ENCODE measurements at places on chromosomes 11 and 22.
A peak's percentile ranks its signal among the peaks of the same experiment; 100 is the strongest.

GRCh38 chr11:134349109-134349801 is 17.5 kb downstream of the GLB1L2 start:
- no peak for DNase-seq

DNA sequence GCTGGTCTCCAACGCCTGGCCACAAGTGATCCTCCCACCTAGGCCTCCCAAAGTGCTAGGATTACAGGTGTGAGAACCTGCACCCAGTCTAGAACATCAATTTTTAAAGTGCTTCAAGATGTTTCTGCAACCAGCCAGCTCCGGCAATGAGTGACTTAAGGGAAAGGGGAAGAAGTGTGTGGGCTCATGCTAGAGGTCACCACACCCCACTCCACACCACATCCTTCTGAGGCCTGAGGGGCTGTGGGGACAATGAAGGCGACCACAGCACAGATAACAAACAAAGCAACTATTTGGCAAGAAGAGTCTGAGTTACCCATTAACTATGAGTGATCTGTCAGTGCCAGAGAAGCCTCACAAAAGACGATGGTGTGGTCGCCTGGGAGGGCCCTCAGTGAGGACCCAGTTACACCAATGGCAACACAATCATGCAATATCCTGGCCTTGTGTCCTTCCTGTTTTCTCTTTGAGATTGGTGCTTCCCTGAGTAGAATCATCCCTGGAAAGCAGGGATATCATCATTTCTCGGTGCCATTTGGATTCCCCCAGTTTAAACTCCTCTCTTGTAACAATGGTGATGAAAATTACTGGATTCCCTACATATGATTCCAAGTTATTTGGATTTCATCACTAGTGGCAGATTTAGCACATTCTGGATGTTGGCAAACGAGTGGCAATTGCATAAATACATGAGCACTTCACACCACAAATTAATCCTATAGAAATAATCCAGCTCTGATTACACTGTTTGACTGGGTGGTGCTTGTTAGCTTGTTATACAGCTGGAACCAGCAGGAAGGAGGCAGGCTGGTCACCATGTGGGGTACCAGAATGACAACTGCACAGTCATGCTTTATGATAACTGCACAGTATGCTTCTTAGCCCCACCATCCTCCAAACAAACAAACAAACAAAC is 18.4 kb downstream of the ABTB2 start:
- no peak for DNase-seq

DNA sequence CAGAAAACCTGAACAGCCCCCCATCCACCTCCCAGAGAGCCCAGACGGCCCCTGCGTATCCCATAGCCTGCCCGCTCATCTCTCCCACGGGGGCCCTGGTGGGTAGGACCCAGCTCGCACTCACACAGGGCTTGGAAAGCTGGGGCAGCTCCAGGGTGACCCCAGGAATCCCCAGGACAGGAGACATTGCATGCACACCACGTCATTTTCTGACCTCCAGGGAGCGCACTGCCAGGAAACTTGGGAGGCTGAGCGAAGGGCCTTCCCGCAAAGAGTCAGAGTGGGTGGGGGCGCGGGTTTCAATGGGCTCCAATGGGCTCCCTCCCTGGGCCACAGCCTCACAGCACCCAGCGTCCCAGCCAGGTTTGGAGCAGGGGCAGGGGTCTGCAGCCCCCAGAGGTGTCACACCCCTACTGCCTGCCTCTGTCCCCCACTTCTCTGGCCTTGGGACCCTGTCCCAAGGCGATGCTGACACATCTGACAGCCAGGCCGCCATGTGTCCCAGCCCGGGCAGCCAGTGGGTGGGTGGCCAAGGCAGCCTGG is 8.2 kb upstream of the SYT8 start:
- DNase-seq = peak; percentile 91

DNA sequence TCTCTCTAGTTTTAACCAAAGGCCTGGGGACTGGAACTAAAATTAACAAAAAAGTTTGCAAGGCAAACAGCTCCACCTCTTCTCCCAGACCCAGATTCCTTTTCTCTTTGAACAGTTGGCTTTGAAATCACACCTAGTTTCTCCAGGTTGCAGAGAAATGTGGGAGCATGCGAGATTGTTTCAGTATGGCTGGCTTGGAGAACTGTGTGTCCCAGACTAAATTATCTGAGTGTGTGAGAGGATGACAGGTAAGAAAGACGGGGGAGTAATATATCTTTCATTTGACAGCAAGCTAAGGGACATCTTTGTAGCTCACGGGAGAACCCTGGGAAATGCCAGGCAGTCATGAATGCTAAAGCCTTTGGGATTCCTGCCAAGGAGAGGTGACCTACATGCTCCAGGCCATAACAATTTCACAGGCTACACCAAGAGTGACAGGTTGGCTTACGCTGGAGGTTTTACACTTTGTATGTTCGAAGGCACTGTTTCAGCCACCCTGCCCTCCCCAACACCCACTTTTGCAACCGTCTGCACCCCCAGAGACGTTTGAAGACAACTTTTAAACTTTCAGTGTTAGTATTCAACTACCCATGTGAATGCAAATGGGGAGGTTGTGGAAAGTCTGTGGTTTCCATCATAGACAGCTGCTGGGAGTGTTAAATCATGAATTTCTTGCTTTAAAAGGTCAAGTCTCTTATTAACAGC is 109.3 kb upstream of the SNX19 start:
- peak; percentile 56 for DNase-seq

- DNase-seq = no peak
These were observed 222.6 kb upstream of the CCDC90B start for GRCh38 chr11:83508804-83509203.

DNA sequence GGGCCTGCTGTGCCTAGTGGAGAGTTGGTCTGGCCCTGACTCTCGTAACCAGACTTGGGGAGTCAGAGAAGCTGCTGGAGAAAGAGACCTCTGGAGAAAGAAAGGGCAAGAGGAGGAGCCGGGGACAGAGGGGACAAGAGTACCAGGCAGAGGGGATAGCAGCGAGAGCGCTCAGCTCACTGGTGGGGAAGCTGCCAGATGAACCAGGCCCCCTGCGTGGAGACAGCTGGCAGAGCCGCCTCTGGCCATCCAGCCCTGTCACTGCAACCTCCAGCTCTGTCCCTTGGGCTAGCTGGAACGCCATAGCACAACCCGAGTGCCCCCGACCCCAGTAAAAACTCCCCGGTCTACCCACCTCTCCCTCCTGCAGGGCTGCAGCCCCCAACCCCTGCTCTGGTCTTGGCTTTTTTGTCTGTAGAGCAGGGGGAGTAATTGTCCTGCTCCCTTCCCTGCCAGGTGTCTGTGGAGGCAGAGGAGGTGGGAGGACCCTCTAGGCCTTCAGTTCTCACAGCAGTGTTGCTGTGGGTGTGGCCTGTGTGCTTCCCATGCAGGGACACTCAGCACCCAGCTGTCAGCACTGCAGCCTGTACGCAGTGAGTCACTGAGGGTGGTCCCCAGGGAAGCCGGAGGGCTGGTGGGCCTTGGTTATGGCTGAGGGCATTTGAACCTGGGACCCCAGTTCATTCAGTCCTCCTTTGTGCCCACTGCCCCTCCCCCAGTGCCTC is 4.8 kb upstream of the SUN2 start:
- peak; percentile 84 for DNase-seq

GRCh38 chr11:98589967-98590366 is 430.8 kb upstream of the CNTN5 start:
- DNase-seq = no peak

DNA sequence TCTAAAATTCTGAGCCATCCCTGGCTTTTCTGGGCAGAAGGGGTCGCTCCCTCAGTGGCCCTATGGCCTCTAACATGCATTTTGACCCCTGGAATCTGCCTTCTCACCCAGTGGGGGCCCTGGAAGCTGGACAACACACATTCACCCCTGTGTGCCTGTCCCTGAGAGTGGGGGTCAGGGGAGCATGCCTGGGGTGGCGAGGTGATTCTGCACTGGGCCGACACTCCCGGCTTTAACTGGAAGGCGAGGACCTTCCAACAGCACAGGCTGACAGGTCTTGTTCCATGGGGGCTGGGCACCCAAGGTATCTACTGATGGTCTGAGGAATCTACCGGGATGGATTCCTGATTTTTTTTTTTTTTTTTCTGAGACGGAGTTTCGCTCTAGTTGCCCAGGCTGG is 10.7 kb downstream of the PPM1F start:
- DNase-seq = no peak

GRCh38 chr11:45146072-45147016 is at the start of gene PRDM11:
Gene PRDM11 (plus strand): TSS chr11:45146639. CDS start chr11:45181767, 35,128 bp downstream.
- peak; percentile 87 for DNase-seq

DNA sequence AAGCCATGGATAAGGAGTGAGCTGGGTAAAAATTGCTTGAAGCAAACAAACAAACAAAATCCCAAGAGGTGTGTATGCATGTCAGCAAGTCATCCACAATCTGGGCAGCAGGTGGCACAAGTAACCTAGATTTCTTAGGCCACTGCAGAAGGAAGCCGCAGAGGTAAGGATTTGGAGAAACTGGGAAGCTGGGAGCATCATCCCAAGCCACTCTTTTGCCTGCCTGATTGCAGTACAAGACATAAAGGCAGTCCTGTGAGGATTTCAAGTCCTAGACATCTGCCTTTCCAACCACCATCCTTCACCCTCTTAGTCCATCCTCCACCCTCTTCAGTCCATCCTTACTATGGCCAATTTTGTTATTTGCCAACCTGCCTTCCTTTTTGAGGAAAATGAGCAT is 67.2 kb upstream of the BMAL1 start:
- DNase-seq = peak; percentile 76

GRCh38 chr11:3105791-3106735 is 48.8 kb upstream of the CARS1 start:
- no peak for DNase-seq

DNA sequence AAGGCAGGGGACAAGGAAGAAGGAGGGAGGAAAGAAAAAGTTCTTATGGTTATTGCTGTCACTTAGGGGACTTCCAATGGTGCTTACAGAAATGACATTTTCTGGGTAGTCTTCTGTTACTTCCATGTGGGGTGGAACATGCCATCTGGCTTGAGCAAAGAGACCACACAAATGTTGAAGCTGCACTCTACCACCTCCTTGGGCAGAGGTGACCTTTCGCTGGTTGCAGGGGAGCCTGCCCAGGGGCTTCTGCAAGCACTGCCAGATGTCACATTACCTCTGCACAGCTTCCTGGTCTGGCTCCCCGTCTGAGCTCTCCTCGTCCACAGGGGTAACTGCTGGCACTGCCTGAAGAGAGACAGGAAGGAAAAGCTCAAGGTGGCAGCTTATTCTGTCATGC is 32.6 kb upstream of the APOA1 start:
- DNase-seq = no peak

- DNase-seq = no peak
These were observed 24.2 kb downstream of the TMPRSS5 start for GRCh38 chr11:113681711-113682413.

DNA sequence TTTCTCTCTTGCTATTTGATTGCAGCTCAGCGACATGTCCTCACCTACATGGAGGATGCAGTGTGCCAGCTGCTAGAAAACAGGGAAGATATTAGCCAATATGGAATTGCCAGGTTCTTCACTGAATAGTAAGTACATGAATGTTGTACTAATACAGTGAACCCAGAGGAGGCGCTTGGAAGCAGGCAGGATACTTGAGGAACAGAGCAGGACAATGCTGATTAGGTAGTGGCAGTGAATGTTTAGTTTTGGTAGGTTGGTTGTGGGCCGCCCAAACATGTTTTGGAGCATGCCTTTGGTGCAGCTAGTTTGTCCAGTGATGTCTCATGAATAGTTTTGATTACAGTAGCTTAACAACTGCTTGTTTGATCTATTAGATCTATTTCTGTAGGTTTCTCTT is 50.6 kb downstream of the CSTPP1 start:
- no peak for DNase-seq

DNA sequence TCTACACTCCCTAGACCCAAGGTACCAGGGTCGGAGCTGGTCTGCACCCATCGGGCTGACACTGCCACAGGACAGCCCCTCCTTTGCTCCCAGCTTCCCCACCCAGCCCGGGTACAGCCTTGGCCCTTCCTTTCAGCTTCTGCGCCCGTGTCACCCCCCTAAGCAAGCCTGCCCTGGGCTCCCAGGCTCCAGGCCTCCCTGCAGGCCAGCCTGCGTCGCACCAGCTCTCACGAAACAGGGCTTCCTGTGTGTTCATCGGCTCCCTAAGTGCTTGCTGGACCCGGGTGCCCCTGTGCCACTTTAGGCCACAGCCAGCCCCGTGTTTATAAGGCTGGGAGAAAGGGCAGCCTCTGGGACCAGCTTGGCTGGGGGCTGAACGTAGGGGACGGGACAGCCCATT is 21.1 kb downstream of the FLRT1 start:
- no peak for DNase-seq

- DNase-seq = no peak
These were observed 1042.8 kb downstream of the BRD1 start for GRCh38 chr22:48784701-48785503.

DNA sequence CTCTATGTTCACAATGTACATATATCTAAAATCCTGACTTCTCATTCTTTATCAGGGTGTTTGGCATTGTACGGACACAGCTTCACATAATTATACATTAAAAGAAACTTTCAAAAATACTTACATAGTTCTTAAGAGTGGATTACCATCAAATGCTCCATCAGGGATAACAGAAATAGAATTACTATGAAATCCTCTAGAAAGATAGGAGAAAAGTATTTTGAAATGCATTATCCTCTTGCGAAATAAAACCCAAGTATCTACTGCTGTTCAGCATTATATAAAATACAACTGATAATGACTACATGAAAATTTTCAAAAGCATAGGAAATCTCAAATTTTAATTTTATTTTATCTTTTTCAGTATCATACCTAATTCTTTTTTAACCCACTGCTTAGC is 17.8 kb upstream of the CCDC34 start:
- DNase-seq = no peak

- no peak for DNase-seq
These were observed 35.2 kb upstream of the TUB start for GRCh38 chr11:8045839-8046238.
